ENCODE measurements at places on chromosomes 3 and 15. TPM values are rescaled to one million over a fixed set of nuclear protein-coding genes. Genes with fewer than 3 reads are reported as not detected.

DNA sequence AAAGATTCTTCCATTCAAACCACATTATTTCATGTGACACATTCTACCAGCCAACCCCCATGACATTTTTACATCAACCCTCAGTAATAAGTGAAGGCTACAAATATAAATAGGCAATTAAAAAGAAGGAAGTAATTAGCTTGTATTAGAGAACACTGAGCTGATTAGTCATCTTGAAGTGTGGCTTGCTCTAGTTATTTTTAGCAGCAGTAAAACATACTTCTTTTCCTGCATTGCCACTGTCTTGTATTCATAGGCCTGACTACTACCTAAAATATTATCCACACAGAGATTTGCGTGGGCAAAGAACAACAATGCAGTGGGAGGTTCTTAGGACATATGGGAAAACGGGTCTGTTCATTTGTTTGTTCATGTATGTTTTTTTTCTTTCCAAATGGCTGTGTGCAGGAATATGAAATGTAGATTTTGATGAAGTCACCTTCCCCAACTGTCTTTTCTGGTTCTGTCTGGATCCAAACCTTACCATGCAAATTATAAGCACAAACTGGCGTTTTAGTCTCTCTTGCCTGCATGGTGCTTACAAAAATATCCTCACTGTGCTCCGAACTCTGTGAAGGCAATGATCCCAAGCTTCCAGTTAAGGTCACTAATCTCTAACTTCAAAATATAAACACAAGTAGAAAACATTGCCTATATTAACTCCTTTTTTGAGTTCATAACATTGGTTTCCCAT lies 31.5 kb upstream of the TM4SF4 start:
- no peak for DNase-seq

GRCh38 chr3:149336925-149337324 lies 3.5 kb upstream of the TM4SF18 start:
- no peak for DNase-seq

DNA sequence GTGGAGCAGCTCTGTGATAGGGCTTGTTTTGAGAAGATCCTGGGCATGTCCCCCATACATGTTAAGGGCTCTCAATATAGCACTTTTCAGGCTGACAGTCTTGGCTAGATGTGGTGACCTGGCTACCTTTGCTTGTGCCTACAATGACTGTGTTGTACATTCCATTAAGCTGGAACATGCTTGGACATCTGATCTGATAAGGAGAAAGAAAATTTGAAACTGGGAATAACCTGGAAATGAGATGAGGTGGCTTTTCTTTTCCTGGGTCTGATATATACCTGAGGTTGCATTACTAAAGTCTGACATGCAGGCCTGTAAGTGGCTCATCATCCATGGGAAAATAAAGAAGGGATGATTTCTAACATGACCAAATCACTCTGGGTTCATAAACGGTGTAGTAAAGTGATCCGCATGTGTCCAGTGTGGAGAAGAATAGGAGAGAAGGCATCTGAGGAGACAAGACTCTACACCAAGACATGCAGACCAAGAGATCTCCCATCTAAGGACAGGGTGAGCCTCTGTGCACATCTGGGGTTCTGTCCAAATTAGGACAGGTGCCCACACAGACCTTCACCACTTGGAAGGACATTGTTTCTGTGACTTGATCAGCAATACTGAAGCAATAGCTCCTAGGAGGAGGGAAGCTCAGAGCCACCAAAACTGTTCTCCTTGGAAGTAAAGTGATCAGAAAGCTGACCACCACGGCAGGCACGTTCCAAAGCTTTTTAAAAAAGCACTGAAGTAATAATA lies 62.0 kb downstream of the KLHL6 start:
- no peak for DNase-seq

DNA sequence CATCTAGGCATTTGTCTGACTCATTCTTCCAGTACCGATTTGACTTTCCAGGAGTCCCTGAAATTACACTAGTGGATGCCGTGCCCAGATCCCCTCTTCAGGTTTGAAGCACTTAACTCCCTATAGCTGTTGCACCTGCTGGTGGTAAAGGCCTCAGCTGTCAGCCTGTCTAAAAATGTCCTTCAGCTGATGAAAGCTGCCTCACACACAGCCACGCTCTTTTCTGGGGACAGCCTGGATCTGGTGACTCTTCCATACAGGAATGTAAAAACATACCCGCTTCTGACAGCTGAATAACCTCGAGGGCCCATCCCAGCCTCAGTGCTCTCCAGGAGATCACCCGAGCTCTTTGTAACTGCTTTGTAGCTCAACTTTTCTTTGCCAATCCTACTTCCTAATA lies 534.1 kb upstream of the GRM7 start:
- DNase-seq, result no peak

DNA sequence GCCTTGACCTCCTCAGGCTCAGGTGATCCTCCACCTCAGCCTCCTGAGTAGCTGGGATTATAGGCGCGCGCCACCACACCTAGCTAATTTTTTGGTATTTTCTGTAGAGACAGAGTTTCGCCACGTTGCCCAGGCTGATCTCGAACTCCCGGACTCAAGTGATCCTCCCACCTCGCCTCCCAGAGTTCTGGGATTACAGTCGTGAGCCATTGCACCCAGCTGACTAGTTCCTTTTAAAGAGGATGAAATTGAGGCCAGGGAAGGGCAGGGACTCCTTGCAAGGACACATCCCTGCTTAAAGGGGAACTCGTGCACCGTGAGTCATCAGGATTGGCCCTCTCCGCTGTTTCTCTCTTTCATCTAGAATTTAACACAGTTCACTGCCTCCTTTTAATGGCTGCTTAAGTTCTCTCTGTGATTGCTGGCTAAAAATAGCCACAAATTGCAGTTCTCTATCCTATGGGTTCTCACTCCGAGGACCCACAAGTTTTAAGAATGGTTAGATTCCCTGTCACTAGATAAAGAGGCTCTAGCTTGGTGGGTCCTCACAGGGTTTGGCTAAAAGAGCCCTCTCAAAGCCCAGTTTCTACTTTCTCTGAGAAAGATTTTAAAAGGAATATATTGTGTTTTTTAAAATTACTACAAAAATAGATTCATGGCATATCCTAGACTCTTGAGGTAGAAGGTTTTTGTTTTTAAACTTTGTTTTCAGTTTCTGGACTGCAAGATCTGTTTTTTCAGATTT lies 1.4 kb downstream of the CRTAP start:
- no peak for DNase-seq

GRCh38 chr3:136270179-136270578 lies 20.0 kb downstream of the PCCB start:
- no peak for DNase-seq

GRCh38 chr15:67884514-67885174 lies 44.8 kb upstream of the RNU6-1 start:
- peak; percentile 40 for DNase-seq

DNA sequence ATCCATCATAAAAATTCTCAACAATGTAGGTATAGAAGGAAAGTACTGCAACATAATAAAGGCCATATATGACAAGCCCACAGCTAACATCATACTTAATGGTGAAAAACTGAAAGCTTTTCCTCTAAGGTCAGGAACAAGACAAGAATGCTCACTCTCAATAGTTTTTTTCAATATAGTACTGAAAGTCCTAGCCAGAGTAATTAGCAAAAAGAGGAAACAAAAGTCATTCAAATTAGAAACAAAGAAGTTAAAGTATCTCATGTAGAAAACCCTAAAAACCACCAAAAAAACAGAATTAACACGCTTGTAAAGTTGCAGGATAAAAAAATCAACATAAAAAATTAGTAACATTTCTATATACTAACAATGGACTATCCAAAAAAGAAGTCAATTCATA lies 61.8 kb downstream of the MYH15 start:
- no peak for DNase-seq

GRCh38 chr3:63477494-63478129 lies 174.9 kb upstream of the SNTN start:
- no peak for DNase-seq

DNA sequence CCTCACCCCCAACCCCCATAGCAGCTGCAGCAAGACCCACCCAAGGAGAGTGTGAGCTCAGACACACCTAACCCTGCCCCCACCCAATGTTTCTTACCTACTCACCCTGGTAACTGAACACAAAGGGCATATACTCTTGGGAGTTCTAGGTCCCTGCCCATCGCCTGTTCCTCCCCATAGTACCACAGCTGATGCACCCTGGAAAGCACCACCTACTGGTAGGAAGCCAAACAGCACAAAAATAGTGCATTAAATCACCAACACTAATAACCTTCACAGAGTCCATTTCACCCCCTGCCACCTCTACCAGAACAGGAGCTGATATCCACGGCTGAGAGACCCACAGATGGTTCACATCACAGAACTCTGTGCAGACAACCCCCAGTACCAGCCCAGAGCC lies 245.2 kb downstream of the EFHB start:
- DNase-seq, result no peak

DNA sequence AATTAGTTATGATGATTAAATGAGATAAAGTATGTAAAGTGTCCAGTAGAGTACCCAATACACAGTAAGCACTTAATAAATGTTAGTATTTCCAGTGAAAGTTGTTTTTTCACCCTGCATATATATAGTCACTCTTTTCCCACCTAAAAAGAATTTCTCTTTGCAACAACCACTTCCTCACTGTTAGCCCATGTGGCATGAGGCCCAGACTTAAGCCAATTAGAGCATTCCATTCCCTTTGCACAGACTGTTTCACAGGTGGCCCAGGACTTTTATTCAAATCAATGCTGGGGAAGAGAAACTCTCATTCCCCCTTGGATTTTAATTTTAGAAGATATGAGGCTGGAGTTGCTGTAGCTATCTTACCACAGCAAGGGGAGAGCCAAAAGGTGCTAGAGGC lies 3.7 kb downstream of the IFT80 start:
- no peak for DNase-seq

GRCh38 chr15:63623232-63623969 lies 26.2 kb downstream of the FBXL22 start:
- no peak for DNase-seq

GRCh38 chr3:160394009-160394392 lies 5.0 kb downstream of the IFT80 start:
- DNase-seq, result no peak

DNA sequence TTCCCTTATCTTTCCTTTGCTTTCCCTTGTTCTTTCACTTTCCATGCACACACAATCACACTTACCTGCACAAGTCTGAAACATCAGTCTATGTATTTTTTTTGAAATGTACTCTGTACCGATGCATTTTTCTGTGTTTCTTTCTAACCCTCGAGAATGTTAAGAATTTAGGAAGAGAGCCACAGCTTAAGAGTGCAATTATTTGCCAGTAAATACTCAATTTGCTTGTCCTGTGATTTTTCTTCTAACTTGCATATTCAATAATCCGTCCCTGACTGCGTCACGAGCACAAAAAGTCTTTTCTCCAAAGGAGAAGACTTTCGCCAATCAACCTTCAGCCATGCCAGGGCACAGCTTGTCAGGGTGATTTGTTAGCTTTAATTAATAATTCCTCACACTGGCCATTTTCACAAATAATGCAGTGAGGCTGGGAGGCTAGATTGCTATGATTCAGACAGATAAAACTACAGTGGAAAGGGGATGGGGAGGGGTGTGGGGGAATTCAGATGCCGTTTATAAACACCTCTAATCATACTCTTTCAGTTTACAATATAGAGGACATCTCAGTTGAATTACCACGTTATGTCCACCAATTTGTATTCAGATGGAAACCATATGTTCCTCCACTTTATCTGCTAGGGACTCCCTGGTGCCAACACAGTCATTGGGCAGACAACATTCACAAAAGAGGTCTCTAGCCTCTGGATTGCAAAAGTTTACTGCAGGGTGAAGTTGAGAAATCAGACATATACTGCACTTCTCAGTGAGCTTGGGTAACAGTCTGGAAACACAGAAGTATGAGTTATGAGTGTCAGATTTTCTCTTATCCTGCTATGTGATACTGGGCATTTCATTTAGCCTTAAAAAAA lies 388.0 kb downstream of the ZBTB20 start:
- DNase-seq, result no peak

DNA sequence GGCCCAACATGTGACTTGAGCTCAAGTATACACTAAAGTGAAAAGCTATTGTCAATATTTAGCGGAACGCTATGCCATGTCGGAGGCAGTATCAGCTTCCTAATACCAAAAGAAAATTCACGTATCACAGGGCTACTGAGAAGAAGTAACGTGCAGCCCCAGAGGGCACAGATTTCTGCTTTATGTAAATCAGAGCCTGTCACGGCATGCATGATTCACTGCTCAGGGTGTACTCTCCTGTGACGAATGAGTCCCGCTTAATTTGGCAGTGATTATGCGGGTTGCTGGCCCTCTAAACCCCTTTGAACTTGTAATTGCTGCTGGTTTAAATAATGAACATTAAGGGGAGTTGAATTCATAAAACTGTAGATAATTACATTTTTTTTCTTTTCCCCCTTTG lies 85.3 kb downstream of the MEIS2 start:
- no peak for DNase-seq

SOX14 gene
- total RNA-seq, result not detected

IL17RB gene
- total RNA-seq, result 0.87 TPM

HRH1 gene
- total RNA-seq, result 0.58 TPM

ALG1L2 gene
- total RNA-seq, result 2.2 TPM

SEMA3G gene
- total RNA-seq, result 0.22 TPM

RBP2 gene
- total RNA-seq, result not detected

GCSAM gene
- 40.9 TPM for total RNA-seq

SNX22 gene
- total RNA-seq, result 0.33 TPM

ATP8B4 gene
- total RNA-seq, result 0.44 TPM
